Neural crest cell (in vitro differentiated cells): ENCODE measurements at places on chromosomes 7 and 10.

DNA sequence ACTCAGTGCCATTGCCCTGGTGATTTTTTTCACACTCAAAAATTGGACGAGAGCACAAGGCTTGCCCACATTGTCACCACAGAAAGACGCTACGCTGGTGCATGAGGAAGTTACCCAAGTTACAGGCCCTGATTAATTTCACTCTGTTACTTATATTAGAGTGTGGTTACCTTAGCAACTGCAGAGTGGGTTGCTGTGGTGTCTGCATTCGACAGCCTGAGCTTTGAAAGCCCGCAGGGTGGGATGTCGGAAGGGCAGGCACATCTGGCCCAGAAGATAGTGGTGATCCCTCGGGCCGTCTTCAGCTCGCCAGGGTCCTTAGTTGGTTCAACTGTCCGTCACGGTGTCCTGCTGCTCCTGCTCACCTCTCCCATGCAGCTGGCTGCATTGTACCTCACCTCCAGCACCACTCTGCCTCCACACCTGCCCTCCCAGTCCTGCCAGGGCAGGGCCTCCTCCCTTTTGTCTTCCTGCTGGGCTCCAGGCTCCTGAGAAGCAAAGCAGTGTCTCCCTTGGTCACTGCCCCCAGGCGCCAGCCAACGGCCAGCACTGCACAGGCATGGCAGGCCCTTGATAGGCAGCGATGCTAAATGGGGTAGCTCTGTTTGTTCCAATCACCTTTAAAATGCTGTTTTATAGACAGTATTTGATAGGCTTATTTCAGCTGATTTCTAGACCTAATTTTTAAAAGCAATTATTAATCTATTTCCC, 167.2 kb downstream of the EBF3 start:
- DNase-seq = no peak

DNA sequence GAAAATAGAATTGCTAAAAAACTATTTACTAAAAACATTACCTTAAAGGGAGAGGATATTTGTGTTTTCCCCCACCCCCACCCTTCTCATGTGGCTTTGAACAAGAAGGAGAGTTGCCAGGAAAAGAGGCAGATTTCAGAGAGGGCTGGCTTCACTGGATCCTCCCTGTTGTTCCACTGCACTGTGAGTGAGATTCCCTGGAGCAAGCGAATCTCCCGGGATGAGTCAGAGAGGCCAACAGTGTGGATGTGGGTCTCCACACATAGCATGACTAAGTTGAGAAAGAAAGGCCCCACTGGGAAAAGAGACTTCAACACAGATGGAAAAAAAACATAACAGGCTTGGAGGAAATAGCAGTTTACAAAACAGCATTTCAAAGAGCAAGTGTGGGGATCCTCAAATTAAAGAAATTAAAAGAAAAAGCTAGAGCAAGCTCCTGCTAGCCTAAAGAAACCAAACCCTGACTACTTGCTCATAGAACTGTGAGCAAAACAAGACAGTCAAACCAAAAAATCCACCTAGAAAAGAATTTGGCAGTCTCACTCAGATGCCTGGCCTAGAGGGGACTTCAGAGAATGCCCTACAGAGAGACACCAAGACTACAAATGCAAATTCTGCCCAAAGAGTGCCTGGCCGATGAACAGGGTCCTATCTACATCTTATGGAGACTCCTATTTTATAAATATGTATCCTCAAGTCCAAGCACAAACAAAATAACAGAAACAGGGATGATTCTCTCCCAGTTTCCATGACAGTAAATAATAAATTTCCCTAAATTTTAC, 3.4 kb downstream of the CAV1 start:
- no peak for DNase-seq

DNA sequence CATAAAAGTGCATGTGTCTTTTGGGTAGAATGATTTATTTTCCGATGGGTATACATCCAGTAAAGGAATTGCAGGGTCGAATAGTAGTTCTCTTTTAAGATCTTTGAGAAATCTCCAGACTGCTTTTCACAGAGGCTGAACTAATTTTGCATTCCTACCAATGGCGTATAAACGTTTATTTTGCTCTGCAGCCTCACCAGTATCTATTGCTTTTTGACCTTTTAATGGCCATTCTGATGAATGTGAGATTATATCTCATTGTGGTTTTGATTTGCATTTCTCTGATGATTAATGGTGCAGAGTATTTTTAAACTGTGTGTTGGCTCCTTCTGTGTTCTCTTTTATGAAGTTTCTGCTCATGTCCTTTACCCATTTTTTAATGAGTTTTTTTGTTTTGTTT, 1020.1 kb downstream of the NXPH1 start:
- DNase-seq = no peak

- no peak for DNase-seq
These were observed 350.1 kb downstream of the KIF20B start for GRCh38 chr10:90051474-90051873.

DNA sequence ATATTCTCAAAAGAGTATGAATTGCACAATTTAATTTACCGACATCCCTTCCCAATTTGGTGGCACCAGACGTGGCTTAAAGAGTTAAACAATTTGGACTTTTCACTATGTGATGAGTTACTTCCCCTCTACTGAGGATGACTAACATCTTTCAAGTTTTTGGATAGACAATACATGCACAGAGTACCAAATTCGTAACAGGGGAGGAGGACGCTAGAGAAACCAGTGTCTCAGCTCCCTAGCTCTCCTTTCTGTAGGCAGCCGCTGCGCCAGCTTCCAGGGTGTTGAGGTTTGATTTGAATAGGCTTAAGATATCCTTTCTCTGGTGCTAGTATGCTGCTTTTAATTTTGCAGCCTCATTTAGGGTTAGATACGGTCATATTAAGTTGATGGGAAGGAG, 69.2 kb downstream of the GNA12 start:
- no peak for DNase-seq

DNA sequence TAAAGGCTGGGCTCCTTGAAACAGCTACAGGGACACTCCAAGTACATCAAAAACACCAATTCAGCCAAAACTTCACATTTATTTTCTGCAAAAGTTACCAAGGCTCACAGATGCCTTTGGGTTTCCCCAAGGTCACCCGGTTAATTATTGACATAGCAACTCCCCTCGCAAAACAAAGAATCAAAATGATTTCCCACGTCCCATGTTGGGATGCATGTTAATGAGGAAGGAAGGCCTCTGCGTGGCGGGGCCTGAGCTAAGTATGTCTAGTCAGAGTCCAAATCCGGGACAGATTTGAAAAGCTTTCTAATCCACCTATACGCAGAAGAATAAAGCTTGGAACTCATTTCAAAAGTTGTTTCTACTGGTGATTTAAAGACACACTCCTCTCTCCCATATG, 535 bp upstream of the TMEM72 start:
- no peak for DNase-seq

GRCh38 chr7:35386816-35387706, 133.2 kb upstream of the TBX20 start:
- DNase-seq = no peak

DNA sequence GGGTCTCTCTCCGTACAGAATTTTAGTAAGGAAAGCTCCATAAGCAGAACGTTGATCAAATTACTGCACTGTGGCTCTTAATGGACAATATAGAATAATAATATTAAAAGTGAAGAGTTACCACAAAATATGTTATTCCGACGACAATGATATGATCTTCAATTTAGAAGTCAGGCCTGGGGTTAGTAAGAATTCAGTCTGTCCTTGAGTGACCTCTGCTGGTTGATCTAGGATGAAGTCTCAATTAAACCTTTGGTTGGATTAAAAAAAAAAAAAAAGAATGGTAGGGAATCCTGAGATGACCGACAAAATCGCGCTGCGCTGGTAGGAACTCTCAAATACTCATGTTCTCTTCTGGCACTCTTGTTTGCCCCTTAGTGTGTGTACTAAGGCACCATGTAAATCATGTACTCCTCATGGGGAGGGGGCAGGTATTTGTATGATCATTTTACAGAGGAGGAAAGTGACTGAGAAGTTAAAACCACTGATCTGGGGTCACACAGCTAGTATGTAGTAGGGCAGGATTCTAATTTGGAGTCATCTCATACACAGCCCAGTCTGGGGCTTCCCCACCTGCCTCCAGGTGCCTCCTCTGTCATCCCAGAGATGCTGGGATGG, 161.3 kb upstream of the NPVF start:
- peak; percentile 21 for DNase-seq

DNA sequence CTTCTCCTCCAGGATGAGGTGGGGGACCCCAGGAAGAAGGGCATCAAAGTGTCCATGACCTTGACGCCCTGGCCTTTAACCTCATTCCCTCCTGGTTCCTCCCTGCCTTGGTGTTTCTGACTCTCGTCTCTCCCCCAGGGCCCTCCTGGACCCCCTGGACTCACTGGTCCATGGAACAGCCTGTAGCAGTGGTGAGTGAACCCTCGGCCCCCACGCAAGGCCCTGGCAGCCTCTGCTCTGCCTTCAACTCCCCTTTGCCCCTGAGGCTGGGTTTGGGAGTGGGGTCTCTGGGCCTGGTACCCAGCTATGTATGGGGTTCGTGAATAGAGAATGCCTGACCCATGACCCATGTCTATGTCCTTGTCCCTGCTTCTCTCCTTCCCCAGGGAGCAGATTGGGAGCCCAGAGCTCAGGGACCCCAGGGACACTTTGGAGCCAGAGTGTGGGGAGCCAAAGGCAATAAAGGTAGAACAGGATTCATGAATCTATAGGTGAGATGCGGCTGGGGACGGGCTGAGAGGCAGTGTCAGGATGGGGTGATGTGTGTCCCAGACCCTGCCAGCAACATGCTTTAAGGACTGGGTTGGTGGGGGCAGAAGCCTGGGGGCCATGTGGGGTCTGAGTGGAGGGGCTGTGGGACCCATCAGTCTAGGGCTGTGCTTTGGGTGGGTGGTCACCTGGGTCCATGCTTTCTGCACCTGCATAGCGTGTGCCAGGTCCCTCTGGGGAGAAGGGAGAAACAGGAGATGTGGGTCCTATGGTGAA, 18.4 kb upstream of the VOPP1 start:
- DNase-seq = no peak

GRCh38 chr7:121837462-121837861, 35.5 kb upstream of the PTPRZ1 start:
- DNase-seq = no peak

- no peak for DNase-seq
These were observed 35.1 kb downstream of the FHIP2A start for GRCh38 chr10:114856544-114857287.

DNA sequence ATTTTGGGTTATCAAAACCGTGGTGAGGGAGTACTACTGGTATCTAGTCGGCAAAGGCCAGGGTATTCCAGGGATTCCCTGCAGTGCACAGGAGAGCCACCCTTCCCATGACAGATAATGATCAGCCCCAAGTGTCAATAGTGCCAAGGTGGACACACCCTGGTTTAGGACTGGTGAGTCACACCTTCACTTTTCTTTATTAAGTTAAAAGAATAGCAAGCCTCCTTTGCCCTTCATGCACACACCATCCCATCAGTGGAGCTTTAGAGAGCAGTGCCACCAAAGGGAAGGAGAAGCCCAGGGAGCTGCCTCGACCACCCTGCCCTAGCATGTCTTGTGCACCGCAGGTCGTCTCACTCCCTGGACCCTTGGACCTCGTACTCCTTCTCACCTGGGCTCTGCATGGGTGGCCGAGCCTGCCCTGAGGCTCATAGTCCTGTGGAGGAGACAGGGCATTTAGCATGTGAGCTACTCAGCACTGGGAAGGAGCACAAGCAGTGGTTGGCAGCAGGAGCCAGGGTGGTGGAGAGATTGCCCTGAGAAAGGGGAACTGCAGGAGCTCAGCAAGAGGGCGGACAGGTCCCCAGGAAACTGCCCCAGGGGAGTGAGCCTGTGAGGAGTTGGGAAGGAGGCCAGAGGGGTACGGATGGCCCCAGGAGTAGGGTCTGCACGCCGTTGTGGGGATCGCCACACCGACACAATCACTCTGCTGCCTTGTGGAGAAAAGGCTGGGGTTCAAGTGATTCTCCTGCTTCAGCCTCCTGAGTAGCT, 17.4 kb downstream of the UBE2D4 start:
- no peak for DNase-seq

DNA sequence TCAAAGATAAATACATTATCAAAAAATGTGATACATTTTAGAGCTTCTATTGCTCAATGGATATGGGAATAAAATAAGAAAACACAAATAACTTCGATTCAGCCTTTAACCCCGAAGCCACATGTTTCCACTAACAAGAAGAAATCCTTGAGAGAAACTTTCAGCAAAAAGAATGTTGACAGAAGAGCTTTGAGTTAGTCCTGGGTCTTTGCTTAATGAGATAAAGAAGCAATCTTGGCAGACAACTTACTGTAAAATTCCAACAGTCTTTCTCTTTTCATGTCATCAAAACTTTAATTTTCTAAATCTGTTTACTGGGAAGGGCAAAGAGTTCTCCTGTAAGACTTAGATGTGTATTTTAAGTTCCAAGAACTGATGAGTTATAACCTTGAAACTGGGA, 810.2 kb downstream of the CNTNAP2 start:
- no peak for DNase-seq

DNA sequence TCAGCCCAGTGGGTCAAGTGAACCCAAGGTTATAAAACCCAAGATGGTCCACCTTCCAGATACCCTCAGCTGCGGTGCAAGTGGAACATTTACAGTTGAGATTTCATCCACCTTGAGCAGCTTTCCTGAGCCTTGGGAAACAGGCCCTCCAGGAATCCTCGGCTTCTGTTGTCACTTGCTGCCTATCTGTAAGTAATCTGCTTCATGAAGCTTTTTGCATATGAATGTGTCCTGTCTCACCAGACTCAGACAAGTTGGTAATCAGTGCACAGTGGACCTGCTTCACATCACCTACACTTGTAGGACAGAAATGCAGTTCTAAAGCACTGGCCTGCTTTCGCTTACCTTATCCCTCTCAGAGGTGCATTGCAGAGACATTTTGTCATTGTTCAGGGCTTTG, 80.3 kb downstream of the FAM185A start:
- DNase-seq = no peak

DNA sequence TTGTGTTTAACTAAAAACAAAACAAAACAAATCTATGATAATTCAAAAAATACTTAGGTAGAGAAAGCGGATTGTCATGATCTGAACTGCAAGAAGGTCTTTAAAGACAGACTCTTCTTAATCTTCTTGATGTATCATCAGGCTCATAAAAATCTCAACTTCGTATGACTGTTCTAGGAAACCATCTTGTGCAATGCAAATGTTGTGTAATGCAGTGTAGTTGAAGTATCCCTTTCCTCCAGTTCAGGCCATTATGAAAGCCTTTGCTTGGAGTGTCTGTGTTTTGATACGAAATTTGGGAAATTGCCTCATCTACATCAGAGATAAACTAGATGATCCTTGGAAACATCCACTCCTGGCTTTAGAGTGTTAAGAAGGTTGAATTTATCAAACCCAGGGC, 30.9 kb downstream of the CDK1 start:
- no peak for DNase-seq

GRCh38 chr7:152759949-152760853, 649 bp downstream of the ACTR3B start:
- peak; percentile 10 for DNase-seq

DNA sequence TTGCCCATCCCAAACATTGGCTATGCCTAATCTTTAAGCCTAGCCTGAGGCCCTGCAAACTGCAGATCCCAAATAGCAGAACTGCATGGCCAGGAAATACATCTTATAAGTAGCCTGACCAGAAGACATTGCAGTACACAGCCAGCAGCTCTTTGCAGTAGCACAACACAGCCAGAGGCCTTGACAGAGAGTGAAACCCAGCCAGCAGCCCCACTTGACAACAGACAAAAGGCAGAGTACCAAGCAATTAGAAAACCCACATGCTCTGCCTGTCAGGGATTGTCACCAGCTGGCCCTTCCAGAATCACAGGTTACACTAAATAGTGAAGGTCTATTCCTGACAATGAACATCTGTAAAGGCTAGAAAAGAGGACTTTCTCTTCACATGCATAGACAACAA, 242.8 kb upstream of the TMEM72 start:
- no peak for DNase-seq
